Stimulated activated CD8-positive, alpha-beta memory T cell treated with anti-CD3 and anti-CD28 coated beads, Interleukin-15, amount 100 ng/mL, for 1 hour (primary cell): ENCODE measurements at places on chromosomes 2 and 18.

- DNase-seq: no peak
Measured at GRCh38 chr2:23445450-23445868, 60.5 kb downstream of the KLHL29 start.

- DNase-seq: no peak
Measured at GRCh38 chr2:69767034-69767433, 25.1 kb downstream of the ANXA4 start.

GRCh38 chr2:47225061-47225783 is 70.1 kb upstream of the STPG4 start:
- no peak for DNase-seq

- DNase-seq: no peak
Measured at GRCh38 chr18:3706279-3707097, 256.5 kb downstream of the TGIF1 start.

DNA sequence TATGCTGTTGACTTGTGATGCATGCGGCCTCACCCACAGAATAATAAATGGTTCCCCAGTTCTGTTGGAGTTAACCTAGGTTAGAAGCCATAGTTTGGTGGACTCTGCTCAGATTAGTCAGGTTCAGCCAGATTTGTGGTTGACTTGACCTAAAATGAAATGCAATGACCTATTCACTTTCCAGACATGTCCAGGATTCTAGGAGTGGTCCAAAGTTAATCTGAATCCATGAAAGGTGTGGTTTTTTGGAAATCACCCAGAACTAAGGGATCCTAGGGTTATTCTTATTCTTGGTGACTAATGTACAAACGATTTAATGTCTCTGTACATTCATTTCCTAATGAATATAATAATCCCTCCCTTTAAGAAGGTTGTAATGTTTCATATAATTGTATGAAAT is 88.9 kb upstream of the RBBP8 start:
- no peak for DNase-seq

GRCh38 chr2:63893163-63893562 is 51.5 kb downstream of the UGP2 start:
- no peak for DNase-seq

DNA sequence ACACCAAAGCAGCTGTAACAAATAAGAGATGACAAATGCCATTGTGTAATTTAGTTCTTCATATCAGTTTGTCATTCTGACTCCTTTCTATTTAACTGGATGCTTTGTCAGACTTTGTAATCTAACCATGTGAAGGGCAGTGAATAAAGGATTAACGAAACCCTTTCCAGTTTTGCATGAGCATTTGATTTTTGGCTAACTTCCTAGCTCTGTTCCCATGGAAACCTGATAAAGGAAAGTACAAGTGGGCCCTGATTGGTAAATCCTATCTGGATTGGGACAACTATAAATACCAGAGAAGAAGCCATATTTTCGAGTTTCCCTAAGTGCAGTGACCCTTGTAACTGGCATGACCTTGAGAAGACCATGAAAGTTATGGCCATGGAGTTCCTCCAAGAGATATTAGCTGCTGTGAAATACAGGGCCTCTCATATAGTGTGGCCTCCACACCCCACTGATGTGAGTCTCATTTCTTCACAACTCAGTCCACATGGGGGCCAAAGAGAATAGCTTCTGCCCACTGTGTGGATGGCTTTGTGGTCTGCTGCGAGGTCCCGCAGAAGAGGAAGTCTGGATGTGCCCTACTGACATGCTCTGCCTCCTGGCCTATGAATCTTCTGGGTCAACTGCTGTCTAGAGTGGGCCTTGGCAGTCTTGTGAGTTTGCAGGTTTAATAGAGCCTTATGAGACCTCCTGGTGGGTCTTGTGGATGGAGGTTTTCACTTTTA is 38.2 kb upstream of the CYP1B1 start:
- DNase-seq: no peak

GRCh38 chr2:183049420-183049819 is 11.2 kb upstream of the NCKAP1 start:
- no peak for DNase-seq

GRCh38 chr2:16400127-16400623 is 265.5 kb downstream of the CYRIA start:
- DNase-seq: no peak

GRCh38 chr2:236001854-236002253 is 166.3 kb downstream of the GBX2 start:
- DNase-seq: no peak

GRCh38 chr2:12514631-12515437 is 201.9 kb upstream of the TRIB2 start:
- no peak for DNase-seq

GRCh38 chr2:7609974-7610373 is 692.8 kb downstream of the RNF144A start:
- DNase-seq: no peak

- no peak for DNase-seq
Measured at GRCh38 chr2:29644949-29645348, 276.4 kb downstream of the ALK start.

GRCh38 chr2:240704651-240705050 is 13.0 kb downstream of the AQP12A start:
- DNase-seq: no peak

- DNase-seq: no peak
Measured at GRCh38 chr2:158004126-158004764, 97.4 kb upstream of the UPP2 start.

DNA sequence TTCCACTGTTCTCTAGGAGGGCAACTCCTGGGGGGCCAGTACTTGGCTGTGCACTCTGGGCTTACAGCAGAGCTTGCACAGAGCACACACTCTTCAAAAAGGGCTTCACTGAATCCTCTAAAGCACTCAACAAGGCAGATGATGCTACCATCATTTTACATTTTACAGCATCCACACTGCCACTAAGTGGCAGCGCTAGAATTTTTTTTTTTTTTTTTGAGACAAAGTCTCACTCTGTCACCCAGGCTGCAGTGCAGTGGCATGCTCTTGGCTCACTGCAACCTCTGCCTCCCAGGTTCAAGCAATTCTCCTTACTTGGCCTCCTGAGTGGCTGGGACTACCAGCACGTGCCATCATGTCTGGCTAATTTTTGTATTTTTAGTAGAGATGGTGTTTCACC is 8.6 kb downstream of the AMMECR1L start:
- no peak for DNase-seq

DNA sequence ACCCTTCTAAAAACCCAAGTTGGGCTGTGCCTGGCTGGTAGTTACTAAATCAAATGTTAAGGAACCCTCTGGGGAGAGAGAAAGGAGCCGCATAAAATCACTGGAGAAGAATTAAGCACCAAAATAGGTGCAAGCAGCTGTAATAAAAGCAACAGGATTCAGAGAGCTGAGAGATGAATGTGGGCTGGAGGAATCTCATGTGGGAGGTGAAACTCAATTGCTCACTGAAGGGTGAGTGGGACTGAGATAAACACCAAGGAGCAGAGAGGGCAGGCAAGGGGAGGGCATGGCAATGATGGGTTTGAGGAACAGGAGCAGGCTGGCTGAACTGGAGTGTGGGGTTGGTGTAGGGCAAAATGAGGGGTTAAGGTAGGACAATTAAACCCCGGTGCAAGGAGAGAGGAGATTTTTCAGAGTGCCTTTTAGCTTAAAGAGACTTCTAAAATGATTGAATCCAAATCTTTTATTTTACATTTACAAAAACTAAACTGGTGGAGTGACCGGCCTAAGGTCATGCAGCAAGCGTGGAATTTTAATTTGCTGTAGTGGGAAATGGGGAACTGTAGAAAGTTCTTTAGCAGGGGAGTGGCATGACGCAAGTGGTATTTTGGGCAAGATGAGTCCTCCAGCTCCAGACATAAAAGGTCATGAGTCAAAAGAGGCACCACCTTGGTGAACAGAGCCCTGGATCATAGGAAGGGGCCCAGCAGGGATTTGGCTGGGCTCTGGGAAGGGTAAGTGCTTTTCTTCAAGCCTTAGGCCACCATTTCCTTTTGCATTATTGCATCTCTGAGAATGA is 10.5 kb downstream of the PLB1 start:
- DNase-seq: no peak

- DNase-seq: no peak
Measured at GRCh38 chr18:7079231-7079630, 38.4 kb downstream of the LAMA1 start.

DNA sequence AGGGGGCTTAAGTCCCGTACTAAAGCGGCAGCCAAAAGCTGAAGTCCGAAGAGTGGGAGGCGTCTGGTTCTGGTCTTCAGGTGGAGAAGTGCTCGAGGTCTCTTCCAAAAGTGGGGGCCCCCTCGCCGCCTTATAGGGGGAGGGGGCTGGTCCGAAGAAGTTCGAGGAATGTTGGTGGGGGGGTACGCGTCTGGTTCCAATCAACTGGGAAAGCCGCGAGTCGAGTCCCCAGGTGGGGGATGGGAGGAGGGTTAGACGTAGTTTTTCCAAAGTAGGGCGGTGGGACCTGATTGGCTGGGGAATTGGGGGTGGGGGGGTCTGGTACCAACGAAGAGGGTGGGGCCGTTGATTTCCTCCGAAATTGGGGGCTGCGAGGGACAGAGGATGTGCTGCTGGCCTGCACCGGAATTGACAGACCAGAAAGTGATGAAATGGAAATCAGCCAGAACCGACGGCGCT is 594 bp downstream of the ITM2C start:
- DNase-seq: no peak

- no peak for DNase-seq
Measured at GRCh38 chr2:179745635-179746256, 115.7 kb downstream of the ZNF385B start.

DNA sequence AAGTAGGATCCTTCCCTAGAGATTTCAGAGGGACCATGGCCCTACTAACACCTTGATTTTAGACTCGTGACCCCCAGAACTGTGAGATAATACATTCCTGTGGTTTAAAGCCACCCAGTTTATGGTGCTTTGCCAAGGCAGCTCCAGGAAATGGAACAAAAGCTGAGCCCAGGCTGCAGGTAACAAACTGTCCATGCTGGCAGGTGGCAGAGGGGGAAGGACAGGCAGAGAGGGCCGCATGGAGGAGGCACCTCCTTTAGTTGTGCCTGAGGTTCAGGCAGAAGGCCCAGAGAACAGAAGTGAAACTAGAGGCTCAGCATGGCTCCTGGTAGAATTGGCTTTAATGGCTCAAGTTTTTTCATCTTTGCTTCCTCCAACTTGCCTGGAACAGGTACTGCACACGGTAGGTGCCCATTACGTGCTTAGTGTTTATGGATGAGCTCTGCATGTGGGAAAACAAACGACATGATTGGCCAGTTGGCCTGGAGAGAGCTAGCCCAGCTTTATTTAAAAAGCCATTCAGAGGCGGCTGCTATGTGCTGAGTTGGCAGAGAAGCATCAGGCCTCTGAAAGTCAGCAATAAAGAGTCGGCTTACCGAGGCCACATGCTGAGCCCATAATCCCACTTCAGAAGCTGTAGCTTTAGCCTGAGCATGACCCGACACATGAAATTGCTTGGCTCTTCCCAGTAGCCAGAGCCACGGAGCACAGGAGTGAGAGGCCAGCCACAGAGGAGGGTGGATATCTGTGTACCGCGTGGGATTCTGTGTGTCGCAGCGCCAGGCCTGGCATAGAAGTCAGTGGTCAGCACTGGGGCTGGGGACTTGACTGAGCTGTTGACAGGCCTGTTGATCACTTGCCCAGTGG is 36.5 kb downstream of the HS1BP3 start:
- no peak for DNase-seq

DNA sequence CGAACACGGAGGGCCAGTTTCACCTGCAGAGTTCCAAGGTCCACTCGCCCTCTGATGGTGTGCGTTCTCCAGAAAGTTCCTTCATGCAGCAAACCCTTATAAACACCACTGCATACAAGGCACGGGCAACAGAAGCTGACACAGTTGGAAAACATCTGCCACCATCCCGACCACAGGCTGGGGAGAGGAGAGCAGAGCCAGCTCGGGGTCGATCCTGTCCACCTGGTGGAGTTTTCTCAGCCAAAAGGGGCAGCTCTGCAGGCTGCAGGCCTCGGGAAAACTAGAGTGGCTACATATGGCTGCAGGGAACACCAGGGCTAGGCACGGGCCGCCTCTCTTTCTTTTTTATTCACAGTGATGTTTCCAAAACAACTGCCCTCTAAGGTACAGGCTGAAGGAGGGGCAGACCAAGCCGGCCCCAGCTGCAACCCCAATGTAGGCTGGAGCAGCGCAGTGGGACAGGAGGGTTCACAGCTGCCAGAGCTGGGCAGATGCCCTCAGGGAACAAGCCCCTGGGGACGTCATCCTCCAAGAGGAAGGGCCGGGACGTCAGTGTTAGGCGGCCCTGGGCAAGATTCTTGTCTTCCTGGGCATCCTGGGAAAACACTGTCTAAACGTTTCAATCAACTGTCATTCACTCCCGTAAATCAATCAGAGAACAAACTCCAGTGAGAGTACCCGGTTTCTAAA is 274.7 kb downstream of the TWIST2 start:
- no peak for DNase-seq

DNA sequence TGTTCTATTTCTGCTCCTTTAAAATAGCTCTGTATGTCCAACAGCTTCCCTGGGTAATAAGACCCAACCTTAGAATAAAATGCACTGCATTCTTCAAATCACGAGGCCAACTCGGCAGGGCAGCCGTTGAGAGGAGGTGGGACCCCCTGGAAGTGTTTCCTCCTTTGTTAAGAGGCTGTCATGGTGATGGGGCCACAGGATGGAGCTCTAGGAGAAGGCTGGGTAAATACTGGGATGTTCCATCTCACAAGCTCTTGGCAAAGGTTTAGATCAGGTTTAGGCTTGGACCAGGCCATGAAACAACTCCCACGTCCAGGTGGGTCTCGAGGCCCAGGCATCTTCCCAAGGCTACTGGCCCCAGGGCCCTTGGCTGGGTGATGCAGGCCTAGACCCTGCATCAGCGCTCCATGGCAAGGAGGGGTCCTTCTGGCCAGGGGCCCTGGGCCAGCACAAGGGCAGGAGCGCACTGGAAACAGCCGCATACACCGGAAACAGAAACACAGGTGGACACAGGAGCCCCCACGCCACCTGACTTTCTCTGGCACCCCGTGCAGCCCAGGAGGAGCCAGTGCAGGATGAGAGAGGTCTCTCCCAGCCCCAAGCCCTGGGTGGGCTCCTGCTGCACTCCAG is 38.8 kb upstream of the OTOS start:
- no peak for DNase-seq

DNA sequence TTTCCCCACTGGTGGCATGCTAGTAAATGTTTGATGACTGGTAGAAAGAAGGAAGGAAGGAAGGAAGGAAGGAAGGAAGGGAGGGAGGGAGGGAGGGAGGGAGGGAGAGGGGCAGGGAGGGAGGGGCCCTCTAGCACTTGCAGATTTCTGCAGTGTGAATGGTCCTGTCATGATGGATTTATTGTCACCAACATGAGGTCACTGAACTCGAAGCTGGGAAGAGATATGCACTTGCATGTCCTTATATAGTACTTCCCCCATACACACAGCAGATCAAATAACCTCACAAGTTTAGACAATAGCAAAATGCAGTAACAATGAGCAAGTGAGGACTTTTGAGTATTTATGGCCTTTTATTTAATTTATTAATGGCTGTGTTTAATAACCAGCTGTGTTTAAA is 44.5 kb upstream of the CXCR4 start:
- DNase-seq: no peak

DNA sequence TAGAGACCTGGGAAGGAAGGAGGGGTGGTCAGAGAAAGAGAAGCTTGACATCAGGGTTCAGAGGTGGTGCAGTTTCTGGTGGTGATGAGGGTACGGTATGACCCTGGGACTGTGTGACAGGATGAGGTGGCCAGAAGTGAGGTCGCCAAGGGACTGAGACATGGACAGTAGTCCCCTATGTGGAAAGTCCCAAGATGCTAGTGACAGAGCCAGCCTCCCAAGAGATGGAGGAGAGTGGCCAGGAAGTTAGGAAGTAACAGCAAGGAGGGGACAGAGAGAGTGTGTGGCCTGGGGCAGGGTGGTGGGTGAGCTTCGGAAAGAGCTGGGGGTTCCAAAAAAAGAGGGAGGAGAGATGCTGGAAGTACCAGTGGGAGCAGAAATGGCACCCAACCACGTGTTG is 66.0 kb downstream of the SMAD7 start:
- no peak for DNase-seq

- no peak for DNase-seq
Measured at GRCh38 chr2:42792583-42793333, at the start of gene HAAO. TSS of gene HAAO (minus strand) at chr2:42792583. CDS start at chr2:42792536, 47 bp downstream.
